ENCODE measurements at places on chromosomes 4 and X.

- no peak for DNase-seq
Measured at GRCh38 chrX:7926914-7927258, 327 bp downstream of the PNPLA4 start.

DNA sequence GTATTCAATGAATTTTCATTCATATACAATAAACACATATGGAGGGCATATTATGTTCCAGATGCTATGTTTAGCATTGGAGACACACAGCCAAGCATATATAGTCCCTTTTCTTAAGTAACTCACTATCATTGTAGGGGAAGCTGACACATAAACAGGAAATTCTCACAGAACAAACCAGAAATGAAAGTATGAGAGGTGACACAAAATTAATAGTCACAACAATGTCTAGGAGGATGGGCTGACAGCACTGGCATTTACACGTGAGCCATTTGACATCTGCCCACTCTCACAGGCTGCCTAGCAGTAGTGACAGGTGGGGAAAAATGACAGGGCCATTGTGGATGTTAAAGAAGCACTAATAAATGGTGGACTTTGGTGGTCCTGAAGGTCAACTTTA is 2.6 kb upstream of the CNOT6L start:
- peak; percentile 18 for DNase-seq

DNA sequence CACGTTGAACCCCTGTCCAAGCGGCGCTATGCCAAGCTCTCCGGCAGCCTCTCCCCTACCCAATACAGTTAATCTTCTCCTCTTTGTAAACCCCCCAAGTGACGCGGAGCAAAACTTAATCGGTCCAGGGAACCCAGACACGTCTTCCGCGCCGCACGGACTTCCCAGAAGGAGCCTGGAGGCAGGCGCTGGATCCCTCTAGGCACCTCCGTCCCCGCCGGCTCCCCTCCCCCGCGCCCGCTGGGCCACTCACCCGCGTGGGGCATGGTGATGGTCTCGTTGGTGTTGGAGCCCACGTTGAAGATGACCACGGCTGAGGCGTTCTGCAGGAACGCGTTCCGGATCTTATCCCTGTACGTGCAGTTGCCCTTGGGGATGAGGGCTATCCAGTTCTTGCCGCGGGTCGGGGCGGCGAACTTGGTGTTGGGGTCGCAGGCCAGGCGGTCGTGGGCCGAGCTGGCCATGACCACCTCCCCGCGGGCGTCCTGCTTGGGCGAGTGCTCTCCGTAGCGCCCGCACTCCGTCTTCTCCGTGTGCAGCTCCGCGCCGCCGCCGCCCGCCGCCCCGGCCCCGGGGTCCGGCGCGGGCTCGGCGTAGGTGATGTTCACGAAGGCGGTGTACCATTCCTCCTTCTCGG is 1.1 kb downstream of the RNF150 start:
- DNase-seq: no peak

- DNase-seq: no peak
Measured at GRCh38 chrX:153727123-153727931, 2.7 kb downstream of the ABCD1 start.

GRCh38 chr4:72591547-72592454 is 22.8 kb upstream of the ADAMTS3 start:
- no peak for DNase-seq

GRCh38 chr4:1109898-1110506 is 3.4 kb downstream of the RNF212 start:
- DNase-seq: no peak

DNA sequence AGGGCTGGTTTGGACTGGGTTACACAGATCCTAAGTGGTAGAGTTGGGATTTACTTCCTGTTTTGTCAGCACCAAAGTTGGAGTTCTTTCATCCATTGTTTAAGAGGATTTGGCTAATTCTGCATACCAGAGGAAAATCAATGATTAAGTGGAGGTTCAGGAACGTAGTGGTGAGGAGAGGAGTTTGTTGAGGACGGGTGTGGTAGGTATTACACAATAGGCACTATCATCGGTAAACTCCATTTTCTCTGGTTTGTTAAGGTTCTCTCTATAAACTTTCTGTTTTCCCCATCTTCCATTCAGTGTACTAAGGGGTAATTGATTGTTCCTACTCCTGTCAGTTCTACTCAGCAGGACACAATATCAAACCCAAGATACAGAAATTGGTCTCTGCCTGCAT is 107.5 kb upstream of the VCX2 start:
- DNase-seq: no peak

DNA sequence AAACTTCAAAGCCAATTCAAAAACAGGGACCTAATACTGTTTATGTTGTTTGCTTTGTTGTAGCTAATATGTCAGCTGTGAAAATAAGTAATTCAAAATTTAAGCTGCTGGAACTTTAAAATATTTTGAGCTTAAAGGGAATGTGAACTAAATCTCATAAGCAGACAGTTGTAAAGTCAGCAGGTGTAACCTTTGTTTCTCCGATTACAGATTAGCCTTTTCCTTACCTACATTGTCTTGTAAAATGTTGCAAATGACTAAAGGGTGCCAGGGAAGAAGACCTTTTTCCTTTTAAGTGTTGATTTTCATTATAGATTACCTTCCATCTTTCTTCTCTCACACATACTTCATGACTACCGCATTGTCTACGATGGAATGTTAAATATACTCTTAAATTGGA is 405.1 kb downstream of the KCNIP4 start:
- DNase-seq: no peak

DNA sequence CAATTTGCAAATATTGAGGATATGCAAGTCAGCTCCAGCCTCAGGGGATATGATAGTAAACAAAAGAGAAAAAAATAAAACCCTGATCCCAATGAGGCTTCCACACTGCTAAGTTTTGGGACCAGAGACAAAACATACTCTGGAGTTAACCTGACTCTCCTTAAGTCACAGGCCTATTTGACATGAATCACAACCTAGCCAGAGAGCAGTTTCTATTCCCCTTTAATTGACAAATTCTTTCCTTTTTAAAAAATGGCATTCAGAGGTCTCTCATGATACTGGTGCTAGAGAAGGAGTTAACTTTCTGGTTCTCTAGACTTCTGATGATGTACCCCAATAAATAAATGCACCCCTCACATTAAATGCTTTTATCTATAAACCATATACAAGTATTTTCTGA is 8.8 kb downstream of the ACSL1 start:
- DNase-seq: no peak

GRCh38 chr4:2402048-2402842 is 16.2 kb downstream of the ZFYVE28 start:
- no peak for DNase-seq

DNA sequence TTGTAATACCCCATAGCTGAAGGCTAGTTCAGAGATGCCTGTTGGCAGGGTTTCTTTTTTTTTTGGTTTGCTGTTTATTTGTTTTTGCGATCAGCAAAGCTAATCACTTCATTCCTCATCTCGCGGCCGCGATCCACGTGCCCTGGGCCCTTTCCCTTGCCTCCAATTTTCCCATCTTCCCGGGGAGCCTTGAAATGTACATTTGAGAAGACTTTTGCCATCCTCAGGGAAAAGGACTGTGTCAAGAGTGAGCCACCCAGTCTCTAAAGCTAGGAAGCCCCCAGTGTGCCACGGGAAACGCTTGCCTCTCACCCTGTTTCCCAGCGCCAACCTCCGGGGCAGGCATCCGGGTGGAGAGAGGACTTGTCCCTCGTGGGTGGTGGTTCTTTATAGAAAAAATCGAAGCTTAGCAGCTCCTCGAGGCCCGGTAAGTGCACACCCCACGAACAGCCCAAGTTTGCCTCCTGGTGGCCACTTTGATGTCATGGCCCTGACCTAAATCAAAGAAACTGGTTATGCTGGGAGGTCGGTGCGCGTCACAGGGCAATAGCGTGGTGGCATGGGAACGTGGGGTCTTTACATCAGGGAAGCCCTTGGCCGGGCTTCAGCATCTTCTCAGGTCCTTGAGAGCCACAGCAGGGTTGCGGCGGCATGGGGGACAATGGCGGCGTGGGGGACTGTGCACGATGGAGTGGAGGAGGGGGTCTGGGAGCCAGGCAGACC is 42.0 kb downstream of the MAP7D3 start:
- DNase-seq: peak; percentile 10

- DNase-seq: no peak
Measured at GRCh38 chrX:149312988-149313387, 192.1 kb downstream of the IDS start.

- no peak for DNase-seq
Measured at GRCh38 chr4:71187404-71188155, 151.2 kb upstream of the SLC4A4 start.

DNA sequence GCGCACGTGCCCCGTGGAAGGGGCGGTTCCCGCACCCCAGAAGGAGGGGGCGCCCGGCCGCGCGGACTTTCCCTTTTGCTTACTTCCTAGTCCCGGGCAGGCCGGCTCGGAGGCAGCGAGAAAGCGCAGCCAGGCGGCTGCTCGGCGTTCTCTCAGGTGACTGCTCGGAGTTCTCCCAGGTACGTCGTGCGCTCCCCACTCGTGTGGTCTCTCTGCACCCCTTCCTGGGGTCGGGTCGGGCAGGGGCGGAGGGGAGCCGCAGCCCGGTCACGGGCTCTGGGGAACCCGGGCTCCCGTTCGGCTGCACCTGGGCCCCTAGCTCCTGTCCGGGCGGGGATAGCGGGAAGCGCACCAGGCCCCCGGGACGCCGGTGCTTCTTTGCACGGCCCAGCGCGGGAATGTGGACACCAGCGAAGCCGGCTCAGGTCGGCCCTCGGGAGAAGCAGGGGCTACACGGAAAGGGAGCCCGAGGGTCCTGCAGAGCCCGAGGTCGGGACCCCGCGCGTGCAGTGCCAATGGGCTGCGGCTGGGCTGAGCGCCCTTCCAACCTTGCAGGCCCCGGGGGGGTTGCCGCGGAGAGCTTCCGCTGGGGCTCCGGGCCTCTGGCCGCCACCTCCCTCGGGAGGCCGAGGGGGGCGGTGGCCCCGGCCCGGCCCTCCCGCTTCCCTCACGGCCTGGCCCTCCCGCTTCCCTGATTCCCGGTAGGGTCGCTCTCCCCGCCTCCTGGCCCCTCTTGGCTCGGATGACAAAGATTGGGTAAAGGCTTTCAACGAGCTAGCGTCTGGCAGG is at the start of gene TLR2:
Gene TLR2, plus strand, starts transcription at position 99 of the 789 bp plus-strand sequence. CDS start 18,628 bp downstream, outside the sequence.
- peak; percentile 32 for DNase-seq

- DNase-seq: no peak
Measured at GRCh38 chr4:182225257-182225852, 17.8 kb upstream of the TENM3 start.

DNA sequence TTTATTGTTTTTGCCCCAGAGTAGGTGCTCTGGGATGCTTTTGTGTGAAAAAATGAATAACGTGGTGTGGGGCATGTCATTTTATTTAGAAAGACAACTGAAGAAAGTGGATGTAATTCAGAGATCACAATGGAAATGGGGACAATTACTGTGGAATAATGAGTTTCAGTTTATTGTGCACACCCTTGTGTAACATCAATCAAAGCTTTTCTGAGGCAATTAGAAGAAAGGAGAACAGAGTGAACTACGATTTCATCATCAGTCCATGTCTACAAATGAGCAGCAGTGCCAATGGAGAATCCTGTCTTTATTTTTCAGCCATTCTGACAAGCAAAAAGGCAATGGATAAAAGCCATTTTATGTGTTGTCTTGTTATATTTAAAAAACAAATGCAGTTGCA is 339.2 kb downstream of the TMA16 start:
- no peak for DNase-seq

DNA sequence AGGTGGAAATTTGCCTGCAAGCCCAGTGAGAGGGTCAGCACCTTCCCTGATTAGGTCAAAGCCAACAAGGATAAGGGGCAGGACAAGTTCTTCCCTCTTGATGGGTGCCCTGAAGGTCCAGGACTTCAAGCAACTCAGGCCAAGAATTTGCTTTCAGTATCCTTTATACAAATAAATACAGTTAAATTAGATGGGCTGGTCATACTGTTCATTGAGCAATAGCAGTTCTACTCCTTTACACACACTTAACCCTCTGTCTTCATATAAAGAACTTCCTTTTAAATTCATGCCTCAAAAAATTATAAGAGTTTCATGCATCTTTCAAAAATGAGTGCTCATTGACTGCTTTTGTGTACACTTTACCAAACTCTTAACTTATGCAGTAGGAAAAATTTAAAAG is 392.0 kb downstream of the SPRY1 start:
- DNase-seq: no peak

- DNase-seq: no peak
Measured at GRCh38 chrX:129478516-129478915, 44.8 kb downstream of the SMARCA1 start.

GRCh38 chr4:90317785-90318184 is 190.6 kb downstream of the CCSER1 start:
- no peak for DNase-seq

GRCh38 chr4:182449186-182449929 is 206.2 kb downstream of the TENM3 start:
- no peak for DNase-seq

DNA sequence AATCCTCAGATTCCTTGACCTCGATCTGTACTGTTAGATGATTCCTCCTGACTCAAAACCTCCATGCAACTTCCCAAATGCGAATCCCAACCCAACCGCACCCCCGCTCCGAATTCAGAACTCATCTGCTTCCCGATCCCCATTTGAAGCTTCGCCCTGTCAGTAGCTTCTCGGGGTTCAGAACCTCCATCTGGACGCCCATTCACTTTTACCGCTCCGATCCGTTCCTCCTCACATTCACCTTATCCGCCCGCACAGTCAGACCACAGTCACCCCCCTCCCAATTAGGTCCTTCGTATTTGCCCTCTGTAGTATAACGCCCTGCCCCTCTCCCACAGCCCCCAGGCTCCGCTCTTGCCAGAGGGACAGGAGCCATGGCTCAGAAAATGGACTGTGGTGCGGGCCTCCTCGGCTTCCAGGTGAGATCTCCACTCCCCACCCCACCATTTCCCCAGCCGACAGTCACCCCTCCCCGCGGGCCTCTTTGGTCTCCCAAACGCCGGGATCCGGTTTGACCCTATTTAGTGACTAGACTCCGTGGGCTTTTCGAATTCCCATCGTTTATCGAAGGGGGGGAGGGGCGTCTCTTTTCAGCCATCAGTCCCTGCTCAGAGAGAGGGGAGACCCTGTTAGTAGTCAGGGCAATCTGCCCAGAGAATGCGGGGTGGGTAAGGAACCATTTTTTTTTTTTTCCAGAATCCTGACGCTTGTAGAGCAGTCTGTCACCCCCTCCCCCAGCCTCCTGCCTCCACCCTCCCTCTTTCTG is 691 bp downstream of the MAGED1 start:
- no peak for DNase-seq

GRCh38 chr4:97664741-97665140 is 478.5 kb downstream of the STPG2 start:
- no peak for DNase-seq

DNA sequence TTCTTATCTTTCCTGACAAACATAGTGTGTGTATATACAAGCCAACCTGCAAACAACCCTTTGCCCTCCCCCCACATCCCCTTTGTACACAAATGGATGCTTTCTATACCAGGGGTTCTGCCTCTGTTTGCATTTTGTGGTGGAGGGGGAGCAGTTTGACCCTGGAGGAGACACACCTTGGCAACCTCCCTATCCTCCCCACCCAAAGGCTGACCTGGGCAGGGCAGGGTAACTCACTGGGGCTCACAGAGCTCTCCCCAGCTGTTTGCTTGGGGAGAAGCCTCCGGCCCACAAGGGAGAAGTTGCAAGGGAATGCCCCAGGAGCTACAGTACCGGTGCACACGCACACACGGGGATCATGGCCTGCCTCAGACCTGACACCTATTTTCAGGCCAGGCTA is 372.6 kb downstream of the BCOR start:
- DNase-seq: no peak

GRCh38 chr4:158912390-158912789 is 143.6 kb downstream of the FNIP2 start:
- DNase-seq: no peak
